ENCODE measurements at places on chromosomes 3 and 15.

DNA sequence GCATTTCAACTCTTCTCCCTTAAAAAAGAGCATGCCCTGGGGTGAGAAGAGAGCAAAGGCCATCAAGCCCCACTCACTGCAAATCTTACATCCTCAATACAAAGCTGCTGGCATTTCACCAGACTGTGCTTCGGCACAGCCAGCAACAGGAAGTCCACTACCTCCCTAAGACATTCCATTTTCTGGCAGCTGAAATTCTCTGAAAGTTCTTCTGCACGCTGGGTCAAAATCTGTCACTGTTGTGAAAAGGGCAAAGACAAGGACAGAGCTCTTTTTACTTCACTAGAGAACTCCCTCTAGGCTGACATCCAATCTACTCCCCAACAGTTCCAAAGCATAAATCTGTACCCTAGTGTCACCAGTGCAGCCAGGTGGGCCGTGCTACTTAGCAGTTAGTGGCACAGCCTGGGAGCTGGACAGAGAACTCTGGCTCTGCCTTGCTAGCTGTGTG, 6.3 kb downstream of the MTMR10 start:
- DNase-seq: no peak

GRCh38 chr3:38649500-38650247, at the start of gene SCN5A:
Gene SCN5A (minus strand): TSS chr3:38649687. CDS start chr3:38633307, 16,380 bp downstream.
- peak; percentile 69 for DNase-seq

GRCh38 chr15:93028111-93028631, 60.8 kb downstream of the RGMA start:
- no peak for DNase-seq

DNA sequence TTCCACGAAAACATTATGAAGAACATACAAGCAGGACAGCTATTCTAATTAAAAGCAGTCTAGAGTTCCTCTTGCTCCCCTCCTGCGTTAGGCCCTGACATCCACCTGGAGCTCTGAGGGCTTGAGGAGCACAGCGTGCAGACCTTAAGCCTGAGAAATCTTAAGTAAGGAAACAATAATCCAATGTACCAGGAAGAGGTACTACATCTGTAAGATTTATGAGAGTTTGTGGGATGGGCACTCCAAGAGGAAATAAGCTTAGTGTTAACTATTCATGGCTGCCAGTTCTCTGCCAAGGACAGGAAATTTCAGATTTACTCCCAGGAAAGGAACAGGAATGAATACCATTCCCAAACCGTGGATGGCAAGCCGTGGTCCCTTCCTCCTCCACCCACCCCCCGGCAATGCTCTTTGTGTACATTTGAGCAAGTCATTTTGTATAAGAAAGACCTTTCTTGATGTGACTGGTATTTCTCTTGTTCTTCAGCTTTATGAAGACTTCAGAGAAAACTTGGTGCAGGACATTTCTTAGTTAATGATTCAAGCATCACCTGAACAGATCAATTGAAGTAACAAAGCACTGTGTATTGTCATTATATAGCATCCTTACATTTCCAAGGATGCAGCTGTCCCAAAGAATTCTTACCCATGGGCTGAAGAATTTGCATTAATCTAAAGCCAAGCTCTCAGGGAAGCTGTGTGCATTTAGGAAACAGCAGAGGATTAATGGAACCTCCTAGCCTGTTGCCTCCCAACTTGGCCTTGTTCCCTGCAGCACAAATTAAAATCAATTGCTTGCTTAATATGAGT, 28.8 kb upstream of the VILL start:
- DNase-seq: no peak

DNA sequence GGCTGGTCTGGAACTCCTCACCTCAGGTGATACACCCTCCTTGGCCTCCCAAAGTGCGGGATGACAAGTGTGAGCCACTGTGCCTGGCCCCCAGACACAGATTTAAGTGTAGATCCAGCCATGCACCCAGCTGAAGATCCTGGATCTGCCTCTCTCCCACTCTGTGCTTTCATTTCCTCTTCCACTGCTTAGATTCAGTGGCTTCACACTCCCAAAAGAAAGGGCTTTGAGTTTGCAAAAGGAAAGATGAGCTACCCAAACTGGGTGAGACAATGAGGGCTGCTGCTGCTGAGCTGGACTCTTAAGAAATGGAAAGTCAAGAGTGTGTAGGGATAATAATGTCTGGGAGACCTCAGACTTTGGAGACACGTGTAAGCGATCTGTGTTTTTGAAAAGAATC, 45.5 kb downstream of the ISG20 start:
- DNase-seq: no peak

Data from GM12891 (cell line).